ENCODE measurements at places on chromosomes 11 and 22.

DNA sequence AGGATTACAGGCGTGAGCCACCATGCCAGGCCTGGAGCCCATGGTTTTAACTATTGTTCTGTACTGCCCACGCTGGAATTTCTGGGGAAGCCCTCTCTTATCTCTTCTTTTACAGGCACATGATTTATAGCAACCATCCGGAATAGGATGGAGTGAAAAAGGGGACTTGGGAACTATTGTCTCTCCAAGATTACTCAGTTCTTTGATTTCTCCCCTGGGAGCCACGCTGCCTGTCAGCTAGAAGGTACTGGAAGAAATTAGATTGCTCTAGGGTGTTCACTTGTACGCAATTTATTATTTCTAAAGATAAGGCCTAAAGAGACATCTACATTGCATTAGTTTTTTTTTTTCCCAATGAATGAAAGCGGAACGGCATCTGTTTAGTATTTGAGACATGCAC lies 65.6 kb upstream of the PTPRJ start:
- DNase-seq = no peak

- no peak for DNase-seq
These were observed 27.2 kb downstream of the TTC12 start for GRCh38 chr11:113341388-113342165.

DNA sequence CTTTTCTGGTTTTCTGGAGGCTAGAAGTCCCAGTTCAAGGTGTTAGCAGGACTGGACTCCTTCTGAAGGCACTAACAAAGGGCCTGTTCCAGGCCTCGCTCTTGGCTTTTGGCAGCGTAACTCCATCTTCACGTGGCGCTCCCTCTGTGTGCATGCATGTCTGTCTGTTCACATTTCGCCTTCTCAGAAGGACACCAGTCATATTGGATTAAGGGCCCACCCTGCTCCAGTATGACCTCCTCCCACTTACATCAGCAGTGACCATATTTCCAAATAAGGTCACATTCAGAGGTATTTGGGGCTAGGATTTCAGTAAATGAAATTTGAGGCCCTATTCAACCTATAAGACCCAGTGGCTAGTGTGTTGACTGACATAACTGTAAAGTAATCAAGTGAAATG lies 20.0 kb downstream of the APLP2 start:
- no peak for DNase-seq

- DNase-seq = no peak
These were observed 36.6 kb downstream of the ST3GAL4 start for GRCh38 chr11:126391970-126392632.

Data from CD4-positive, alpha-beta T cell treated with Interleukin-6 at 100 ng/mL for 8 hours (primary cell).